ENCODE measurements at places on chromosomes 4 and X.

GRCh38 chrX:69060631-69061408, 104.4 kb downstream of the PJA1 start:
- DNase-seq: no peak

DNA sequence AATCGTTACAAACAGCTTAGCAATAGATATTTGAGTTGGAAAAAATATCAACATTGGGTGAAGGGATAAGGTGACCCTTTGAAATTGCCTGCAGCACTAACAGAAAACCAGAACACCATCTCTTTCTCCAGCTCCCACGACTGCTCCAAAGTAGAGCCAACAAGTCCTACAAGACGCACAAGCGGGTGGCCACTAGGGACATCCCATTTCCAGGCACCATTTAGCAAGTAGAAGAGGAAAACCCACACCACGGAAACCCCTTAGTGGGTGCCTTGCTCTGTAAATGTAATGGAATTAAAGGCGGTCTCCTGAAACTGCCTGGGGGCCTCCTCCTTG, 1.9 kb downstream of the ARHGAP6 start:
- DNase-seq: no peak

GRCh38 chr4:99915449-99915848, 21.2 kb upstream of the LAMTOR3 start:
- no peak for DNase-seq

DNA sequence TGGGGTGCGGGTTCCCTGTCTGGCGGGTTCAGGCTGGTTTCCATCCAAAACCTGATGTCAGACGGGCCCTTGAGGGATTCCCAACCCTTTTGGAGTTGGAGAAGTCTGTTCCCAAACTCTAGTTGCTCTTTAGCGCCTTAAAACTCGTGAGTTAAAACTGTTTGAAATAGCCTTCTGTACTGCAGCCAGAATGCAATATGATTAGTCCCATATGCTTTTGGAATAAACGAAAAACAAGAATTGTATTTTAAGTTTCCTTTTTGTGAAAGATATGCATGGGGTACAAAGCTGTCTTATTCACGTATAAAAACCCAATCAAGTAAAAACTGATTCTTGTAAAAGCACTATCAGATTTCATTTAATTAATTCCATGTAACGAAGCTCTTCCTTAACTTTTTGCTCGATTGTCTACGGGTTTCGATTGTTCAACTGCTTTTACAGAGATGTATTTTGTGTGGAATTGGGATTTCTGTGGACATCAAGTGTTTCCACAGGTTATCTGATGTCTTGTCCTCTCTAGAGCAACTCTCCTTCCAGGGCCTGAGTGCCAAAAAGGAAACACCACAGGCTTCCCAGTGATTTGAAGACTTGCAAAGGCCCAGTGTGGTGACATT, 49.5 kb downstream of the CLDN34 start:
- DNase-seq: no peak

DNA sequence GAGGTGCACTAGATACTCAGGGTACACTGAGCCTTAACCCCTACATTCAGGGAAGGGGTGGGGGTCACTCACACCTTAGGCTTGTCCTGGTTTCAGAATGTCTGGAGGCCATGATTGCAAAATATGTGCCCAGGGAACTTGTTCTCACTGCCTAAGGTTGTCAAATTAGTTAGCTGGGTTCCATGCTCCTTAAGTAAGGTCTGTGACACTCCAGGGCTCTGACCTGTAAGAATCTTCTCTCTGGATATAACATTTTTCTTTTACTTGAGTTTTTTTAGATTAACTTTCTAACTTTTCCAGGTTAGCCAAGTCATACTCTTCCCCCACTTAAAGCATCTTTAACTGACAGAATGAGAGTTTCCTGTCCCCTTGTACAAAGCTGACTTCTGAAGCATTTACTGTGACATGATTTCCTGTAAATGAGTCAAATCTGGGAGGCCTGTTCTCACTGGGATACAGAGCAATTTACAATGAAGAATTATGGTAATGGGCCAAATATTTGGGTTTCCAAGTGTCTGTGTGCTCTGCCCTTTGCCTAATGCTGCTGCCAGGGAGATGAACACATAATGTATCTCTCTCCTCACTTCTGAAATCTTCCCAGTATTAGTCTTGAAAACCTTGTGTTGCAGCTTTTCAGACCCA, 101.7 kb downstream of the GATB start:
- DNase-seq: no peak

- no peak for DNase-seq
Observed at GRCh38 chrX:16005917-16006316, 117.4 kb upstream of the GRPR start.

GRCh38 chr4:113607998-113608397, 153.5 kb downstream of the CAMK2D start:
- no peak for DNase-seq

DNA sequence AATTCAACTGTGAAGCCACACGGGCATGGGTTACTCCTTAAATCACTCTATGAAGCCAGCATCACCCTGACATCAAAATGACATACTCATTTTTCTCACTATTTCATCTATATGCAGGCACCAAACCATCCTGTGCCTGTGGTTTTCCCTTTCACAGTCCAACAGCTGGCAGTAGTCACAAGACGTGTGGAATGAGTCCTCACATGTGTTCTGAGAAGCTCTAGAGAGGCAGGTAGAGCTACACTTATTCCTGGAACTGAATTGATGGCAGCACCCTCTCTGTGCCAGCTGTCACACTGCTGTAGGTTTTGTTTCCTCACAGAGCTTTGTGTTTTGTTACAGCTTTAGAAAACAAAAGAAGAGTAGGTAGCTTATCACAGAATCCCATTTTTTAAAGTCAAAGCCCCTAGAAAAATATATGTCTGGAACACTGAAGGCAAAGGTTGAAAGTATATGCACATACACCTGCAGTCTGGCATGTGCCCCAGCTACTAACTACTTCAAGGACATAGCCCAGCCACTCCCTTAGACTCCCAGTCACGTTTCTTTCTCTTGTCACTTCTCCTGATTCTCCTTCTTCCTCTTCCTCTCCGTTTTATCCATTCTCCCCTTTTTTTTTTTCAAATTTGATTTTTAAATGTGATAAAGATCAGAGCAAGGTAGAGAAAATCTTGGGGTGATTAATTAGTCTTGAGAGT, 107.1 kb downstream of the ANXA10 start:
- DNase-seq: no peak

GRCh38 chr4:148327683-148328082, 114.5 kb downstream of the NR3C2 start:
- DNase-seq: no peak

GRCh38 chr4:95431678-95432077, 117.1 kb downstream of the UNC5C start:
- DNase-seq: no peak

- no peak for DNase-seq
Observed at GRCh38 chr4:2105559-2105958, 46.4 kb downstream of the NAT8L start.

DNA sequence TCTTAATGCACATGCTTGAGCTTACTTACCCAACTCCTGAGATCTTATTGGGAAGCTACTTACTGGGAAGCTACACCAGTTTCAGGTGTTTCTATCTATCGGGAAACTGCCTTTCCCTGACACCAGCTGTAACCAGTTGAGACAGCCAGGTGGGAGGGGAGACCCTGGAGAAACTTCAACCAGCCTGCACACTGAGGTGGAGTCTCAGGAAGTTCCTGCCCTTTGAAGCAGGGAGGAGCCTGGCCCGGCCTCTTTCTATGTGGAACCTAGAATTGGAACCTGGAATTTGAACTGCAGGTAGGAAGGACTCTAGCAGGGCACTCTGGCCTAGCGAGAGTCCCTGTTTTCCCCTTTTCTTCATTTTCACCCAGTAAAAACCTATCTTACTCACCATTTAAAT, 425.8 kb upstream of the PABPC4L start:
- no peak for DNase-seq

- no peak for DNase-seq
Observed at GRCh38 chr4:20859097-20859781, 159.0 kb downstream of the PACRGL start.

DNA sequence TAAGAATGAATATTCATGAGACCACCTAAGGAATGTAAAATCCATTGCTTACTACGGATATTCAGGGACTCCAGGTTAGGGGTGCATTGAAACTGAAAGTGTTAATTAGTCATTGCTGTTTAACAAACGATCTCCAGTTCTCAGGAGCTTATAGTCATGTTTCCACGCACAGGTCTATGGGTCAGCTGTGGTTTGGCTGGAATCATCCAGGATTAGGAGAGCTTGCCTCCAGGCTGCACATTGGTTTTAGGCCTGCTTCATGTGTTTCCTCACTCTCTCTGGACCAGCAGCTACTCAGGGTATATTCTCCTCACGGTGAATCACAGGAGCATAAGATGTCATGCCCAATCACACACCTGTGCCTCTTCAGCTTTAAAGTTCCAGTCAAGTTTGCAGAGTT, 98.9 kb downstream of the ATXN3L start:
- DNase-seq: no peak

- no peak for DNase-seq
Observed at GRCh38 chr4:139912445-139912844, 241.5 kb downstream of the MAML3 start.

- DNase-seq: no peak
Observed at GRCh38 chr4:152138451-152138850, 377.6 kb upstream of the GATB start.

- DNase-seq: no peak
Observed at GRCh38 chr4:103144926-103145325, 45.3 kb upstream of the BDH2 start.

GRCh38 chrX:118507766-118508165, 12.2 kb downstream of the DOCK11 start:
- no peak for DNase-seq

- DNase-seq: no peak
Observed at GRCh38 chr4:105196523-105197145, 50.0 kb downstream of the TET2 start.

GRCh38 chrX:150165776-150166610, 197.1 kb upstream of the MAMLD1 start:
- DNase-seq: no peak

GRCh38 chr4:145097331-145097820, 620 bp downstream of the ANAPC10 start:
- no peak for DNase-seq

DNA sequence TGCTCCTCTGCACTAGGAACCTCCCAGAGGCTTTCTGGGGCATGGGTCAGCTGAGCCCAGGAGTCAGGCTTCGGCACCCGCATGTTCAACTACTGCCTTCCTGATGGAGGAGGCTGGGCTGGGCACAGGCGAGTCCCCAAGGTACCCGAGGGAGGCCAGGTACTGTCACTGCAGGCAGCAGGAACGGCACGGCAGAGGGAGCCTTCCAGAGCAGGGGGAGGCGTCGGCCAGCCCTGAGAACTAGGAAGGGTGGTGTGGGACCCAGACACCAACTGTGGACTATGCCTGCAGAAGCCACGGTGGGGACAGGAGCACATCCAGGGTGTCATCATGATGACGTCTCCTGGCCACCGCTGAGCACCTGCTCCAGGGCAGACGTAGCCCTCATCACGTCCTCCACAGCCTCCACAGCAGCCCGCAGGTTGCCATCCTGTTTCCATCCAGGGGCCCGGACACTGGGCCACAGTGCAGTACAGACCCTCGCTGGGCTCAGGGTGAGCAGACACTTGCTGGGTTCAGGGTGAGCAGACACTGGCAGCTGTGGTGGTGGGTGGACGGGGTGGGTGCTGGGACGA, 40.8 kb downstream of the SORCS2 start:
- DNase-seq: no peak

GRCh38 chr4:26787461-26788340, 72.9 kb upstream of the STIM2 start:
- no peak for DNase-seq

GRCh38 chr4:118910221-118910620, 21.6 kb downstream of the SYNPO2 start:
- DNase-seq: no peak

- DNase-seq: no peak
Observed at GRCh38 chr4:15037923-15038541, 35.8 kb downstream of the CPEB2 start.

DNA sequence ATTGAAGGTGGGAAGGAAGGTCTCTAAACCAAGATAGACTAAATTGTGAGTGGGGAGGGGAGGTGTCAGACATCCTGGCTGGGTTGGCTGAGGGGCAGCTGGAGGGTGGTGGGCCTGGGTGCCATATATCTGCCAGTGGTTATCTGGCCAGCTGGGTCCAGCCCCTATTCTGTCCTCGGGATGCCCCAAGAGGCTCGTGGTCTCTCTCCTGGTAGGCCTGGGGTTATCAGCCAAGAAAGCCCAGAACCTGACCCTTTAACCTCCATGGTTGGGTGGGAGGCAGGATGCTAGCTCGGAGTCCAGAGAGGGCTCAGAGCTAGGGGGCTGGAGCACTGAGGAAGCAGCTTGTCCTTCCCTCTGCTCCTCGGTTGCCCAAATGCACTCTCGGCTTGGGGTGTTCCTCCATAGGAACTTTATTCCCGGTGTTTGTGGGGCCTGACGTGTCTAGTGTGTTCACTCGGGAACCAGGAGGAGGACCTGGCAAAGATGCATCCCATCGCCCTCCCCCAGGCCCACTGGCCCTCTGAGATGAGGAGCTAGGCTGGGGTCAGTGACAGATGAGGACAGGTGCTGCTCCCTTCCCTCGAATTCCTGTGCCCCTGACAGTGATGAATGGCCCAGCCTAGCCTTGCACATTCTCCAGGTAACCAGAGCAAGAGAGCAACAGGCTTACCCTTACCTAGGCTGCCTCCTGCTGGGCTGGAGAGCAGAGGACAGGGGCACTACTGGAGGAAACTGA, 5.2 kb upstream of the EFNB1 start:
- no peak for DNase-seq

GRCh38 chr4:113678641-113679040, 82.9 kb downstream of the CAMK2D start:
- DNase-seq: no peak

DNA sequence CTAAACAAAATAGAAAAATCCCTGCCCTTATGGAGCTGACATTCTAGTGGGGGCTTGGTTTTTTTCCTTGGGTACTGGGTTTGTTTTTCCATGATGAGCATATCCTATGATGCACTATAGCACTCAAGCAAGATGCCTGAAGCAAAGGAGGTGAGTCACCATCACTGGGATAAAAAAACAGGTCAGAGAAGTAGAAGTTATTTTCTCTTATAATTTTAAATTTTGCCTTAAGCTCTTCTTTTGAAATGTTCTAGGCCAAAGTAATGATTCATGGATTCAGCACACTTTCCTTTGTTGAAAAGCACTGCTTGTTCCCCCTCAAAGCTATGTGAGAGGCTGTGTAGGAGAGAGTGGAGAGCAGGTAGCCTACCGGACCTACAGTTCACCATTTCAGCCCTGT, 15.2 kb upstream of the CXCL2 start:
- no peak for DNase-seq

GRCh38 chr4:85430697-85431096, 44.3 kb upstream of the ARHGAP24 start:
- no peak for DNase-seq

- no peak for DNase-seq
Observed at GRCh38 chr4:61693520-61693919, 493.4 kb downstream of the ADGRL3 start.

DNA sequence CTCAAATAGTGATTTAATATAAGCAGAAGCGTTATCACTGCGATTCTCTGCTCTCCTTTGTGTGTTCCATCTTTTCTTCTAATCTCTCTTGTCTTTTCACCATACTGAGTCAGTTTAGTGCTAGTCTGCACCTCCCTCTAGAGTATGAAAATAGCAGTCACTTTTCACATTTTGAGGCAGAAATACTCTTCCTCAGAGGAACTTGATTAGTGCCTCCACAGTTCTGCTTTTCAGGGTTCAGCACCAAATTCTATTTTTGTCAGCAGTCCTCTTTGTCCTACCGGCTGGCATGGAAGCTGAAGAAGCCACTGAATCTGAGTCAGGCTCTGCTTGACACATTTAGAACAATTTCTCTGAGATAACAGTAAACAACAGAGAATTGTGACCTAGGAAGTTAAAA, 49.7 kb upstream of the ANKRD17 start:
- no peak for DNase-seq

GRCh38 chr4:169305651-169306050, 34.9 kb upstream of the SH3RF1 start:
- DNase-seq: no peak
